Fibroblast of skin of right quadriceps (primary cell): ENCODE measurements at places on chromosomes 13 and 19.

DNA sequence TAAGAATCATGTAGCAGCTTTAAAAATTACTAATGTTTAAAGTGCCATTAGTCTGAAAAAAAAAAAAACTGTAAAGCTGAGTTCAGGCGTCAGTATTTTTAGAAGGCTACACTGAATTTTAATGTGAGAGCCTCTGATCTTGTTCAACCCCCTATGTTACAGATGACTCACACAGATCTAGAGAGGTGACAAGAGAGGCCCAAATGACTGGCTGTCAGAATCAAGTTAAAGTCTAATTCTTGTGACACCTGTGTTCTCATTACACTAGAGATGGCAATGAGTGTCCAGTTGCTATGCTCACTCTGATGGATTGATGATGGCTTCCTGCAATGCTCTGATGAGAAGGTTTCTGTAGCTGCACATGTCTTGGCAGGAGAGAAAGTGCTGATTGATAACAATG lies 203.5 kb upstream of the OBI1 start:
- no peak for DNase-seq

DNA sequence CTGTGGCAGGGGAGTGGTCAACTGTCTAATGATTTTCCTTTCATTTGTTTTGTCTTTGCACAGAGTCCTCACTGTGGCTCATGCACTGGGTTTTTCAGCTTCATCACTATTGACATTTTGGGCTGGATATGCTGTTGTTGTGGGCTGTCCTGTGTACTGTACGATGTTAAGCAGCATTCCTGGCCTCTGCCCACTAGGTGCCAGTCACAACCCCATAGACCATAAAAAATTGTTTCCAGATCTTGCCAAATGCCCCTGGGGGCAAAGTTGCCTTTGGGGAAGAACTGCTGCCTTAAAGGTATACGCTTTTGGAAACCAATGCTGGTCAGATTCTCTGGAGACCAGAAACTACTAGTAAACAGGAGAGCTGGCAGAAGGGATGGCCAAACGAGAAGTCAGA lies 310.4 kb downstream of the SPRY2 start:
- DNase-seq, result no peak

DNA sequence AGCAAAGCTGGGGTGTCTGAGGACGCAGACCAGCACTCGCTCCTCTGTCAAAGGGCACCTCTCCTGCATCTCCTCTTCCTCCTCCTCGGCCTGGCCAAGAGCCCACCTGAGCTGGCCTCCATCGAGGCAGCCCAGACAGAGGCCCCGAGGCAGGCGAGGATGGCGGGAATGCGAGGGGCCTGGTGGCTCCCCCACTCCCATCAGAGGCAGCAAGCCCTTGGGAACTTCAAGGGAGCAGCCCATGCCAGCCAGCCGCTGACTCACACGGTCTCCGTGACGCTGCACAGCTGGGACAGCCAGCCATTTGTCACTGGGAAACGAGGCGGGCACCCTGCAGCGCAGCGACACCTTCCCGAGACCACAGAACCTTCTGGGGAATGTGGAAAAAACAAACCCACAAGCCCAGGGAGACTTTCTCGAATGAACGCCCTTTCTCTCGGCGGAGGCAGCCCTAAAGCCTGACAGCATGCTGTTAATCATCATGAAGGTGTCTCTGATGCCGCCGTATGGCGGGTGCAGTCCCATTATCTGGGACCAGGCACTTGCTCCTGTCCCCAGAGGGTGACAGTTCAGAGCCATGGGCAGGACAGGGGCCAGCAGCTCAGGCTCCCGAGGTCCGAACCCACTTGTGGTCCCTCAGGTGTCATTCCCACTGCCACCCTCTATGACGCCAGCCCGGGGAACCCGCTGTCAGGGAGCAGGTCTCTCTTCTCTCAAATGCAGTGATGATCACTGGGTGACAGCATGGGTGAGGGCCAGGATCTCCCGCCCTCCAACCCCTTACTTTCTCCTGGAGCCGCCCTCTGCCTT lies 53.0 kb downstream of the PEPD start:
- DNase-seq, result peak; percentile 58

DNA sequence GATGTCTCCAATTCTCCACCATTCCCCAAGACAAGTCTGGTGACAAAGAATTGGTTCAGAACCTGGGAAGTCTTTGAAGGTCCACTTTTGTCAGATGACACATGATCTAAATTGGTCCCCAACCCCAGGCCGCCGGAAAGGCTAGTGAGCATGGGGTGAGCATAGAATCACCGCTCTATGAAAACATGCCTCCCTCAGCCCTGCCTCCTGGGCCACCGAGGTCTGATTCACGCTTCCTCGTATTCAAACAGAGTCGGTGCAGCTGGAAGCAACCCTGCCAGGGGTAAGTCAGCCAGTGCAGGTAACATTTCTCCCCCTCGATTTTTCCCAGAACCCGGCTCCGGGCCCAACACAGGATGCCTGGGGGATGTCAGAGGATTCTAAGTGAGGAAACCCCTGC lies 33.9 kb upstream of the KLF2 start:
- DNase-seq, result no peak

DNA sequence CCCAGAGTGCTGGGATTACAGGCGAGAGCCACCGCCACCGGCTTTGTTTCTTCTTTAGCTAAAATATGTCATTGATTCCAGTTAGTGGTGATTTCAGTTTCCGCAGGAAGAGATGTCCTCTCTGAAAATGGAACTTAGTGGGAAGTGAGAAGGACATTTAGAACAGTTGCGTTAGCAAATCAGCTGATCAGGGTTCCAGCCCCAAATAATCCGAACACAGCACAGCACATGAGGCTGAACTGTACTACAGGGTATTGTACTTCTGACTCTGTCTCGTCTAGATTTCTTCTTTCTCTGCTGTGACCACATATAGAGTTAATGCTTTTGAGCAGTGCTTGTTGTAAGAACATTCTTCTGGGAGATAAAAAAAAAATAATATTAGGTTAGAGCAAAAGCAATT lies 314.4 kb downstream of the MYO16 start:
- no peak for DNase-seq

- DNase-seq, result no peak
These were observed 93.3 kb upstream of the UBL3 start for GRCh38 chr13:29943686-29944085.

GRCh38 chr13:41200126-41200525 lies 5.8 kb upstream of the KBTBD7 start:
- DNase-seq, result no peak

GRCh38 chr13:73939071-73939380 lies 195.2 kb downstream of the KLF12 start:
- DNase-seq, result no peak

- no peak for DNase-seq
These were observed 434.4 kb upstream of the PCDH9 start for GRCh38 chr13:67664502-67664901.

DNA sequence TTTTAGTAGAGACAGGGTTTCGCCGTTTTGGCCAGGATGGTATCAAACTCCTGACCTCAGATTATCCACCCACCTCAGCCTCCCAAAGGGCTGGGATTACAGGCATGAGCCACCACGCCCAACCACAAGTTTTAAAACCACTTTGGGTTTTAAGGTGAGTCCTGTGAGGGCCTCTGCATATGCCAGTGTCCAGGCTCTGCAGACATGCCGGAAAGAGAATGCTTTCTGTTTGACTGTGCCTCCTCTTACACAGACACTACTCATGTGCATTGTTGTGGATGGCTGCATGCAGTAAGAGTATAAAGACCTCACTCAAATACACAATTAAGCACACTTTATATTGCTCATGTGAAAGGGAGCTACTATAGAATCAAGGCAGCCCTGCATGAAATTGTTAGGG lies 20.8 kb upstream of the SLC25A30 start:
- DNase-seq, result no peak

GRCh38 chr19:18684642-18684993 lies 1.1 kb downstream of the CRTC1 start:
- DNase-seq, result no peak

- no peak for DNase-seq
These were observed 62.2 kb downstream of the RASA3 start for GRCh38 chr13:114070098-114070799.

DNA sequence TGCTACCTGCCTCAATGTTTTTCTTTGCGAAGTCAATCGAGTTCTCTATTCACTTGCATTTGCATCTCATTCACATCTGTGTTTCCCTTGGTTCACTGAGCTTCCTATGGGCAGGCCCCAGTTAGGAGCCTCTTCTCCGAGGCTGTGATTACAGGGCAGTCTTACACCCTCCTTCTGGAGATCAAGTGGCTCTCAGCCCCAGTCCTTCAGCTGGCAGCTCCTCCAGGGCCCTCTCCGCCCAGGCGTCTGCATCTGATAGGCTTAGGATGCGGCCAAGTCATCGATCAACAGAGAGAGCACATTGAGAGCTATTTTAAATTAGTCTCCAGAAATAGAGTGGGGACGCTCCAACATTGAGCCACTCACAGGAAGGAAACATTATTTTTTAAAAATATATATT lies 44.2 kb downstream of the MBNL2 start:
- DNase-seq, result no peak

DNA sequence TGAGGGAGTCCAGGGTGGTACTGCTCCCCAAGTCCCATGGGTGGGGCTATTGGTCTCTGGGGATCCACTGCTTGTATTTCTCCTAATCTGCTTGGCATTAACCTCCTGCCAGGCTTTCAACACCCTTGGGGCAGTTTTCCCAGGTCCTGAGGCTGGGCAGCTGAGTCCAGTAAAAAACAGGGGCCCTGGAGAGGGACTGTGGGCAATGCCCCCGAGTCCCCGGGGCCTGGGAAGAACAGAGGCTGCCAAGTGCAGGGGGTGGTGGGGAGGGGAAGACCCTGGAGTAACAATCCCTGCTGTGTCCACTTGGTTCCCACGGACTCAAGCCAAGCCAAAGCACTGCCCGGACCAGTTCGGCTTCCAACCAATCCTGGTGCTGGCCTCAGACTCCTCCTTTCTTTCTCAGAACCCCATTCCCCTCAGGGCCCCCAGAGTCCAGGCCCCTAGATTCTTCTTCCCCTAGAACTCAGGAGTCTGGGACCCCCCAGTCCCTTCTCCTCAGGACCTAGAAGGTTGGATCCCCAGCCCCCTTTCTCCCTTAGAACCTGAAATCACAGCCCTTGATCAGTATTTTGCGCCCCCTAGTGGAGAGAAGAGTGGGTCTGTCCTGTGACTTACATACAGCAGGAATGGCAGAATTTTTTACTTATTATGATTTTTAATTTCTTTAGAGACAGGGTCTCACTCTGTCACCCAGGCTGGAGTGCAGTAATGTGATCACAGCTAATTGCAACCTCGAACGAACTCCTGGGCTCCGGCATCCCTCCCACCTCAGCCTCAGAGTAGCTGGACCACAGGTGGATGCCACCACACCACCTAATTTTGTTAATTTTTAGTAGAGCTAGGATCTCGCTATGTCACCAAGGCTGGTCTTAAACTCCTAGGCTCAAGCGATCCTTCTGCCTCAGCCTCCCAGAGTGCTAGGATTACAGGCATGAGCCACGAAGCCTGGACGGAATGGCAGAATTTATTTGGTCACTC lies 3.7 kb upstream of the CLPTM1 start:
- peak; percentile 76 for DNase-seq

GRCh38 chr13:26628706-26629105 lies 71.2 kb downstream of the WASF3 start:
- peak; percentile 29 for DNase-seq

DNA sequence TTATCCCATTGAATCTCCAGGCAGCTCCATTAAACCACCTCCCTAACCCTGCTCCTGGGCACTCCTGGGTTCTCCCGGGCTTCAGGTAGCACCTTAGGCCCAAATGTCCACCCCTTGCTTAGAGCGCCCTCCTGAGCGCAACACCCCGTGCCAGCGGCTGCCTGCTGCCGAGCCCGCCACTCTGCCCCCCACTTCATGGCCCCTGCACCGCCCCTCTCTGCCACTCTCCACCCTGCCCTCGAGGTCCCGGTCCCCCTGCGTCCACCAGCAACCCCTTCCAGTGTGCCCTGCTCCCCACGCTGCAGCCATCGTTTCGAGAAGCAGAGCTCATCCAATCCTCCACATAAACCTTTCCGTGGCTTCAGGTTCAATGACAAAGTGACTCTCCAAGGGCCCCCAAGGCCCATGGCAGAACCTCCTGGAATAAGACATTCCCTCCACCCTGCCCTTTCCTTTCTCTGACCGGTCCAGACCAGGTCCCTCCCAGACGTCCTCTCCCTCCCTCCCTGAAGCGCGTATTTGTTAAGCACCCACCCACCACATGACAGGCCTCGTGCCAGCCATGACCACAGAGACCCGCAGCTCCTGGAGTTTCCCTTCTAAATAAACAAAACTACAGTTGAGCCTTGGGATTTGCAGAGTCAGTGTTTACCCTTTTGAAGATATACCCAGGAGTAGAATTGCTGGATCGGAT lies 66.6 kb downstream of the ARHGEF18 start:
- no peak for DNase-seq

- DNase-seq, result no peak
These were observed 1.2 kb upstream of the TMEM86B start for GRCh38 chr19:55229789-55230182.

DNA sequence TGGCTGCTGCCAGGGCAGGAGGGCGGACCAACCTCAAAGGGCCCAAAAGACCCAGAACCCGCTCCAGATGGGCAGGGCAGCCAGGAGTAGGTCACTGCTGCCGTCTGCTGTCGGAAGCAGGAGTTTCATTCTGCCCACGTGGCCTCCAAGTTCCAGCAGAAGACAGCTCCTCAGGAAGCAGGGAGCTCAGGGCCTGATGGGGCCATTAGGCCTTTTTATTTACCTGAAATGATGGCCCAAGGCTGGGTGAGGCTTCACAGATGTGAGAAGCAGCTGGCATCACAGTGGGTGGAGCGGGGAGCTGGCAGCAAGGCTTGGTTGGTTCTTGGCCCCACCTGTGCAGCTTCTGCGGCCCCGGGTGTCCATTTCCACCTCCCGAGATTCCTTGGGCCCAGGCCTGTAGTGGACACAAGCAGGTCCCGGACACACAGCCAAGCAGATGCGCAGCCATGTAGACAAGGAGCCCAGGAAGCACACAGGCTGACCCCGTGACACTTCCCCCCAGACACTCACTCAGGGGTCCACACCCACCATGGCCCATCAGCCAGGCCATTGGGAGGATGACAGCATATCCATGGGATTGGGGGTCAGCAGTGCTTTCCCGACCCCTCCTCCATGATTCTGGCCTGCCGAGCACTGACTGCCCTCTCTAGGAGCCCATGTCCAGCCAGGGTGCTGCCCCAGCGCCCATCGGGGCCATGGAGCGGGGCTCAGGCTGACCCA lies 26.4 kb downstream of the C13orf46 start:
- DNase-seq, result peak; percentile 53

GRCh38 chr13:36297366-36298338 lies at the start of gene CCDC169:
TSS of gene CCDC169 (minus strand) at chr13:36297814. CDS start at chr13:36297719, 95 bp downstream.
- peak; percentile 59 for DNase-seq
